Bronchial epithelial cell (primary cell): ENCODE measurements at places on chromosomes 6 and 20. TPM values are rescaled to one million over a fixed set of nuclear protein-coding genes. Genes with fewer than 3 reads are reported as not detected.

DNA sequence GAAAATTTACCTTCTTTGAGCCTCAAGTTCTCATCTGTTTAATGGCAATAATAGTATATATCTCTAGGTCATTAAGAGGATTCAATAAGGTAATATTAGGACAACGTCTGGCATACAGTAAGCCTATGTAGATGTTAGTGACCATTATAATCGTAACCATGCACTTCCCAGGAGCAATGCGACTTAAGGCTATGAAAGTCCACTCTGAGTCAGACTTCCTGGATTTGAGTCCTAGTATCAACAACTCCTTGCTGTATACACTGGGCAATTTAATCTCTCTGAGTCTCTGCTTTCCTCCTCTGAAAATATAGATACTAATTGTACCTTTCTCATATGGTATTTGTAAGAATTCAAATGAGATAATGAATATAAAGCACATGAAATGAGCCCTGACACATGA lies 168.1 kb upstream of the HDDC2 start:
- peak; percentile 63 for DNase-seq

GRCh38 chr20:46690219-46691106 lies 1.2 kb upstream of the TP53RK start:
- DNase-seq = no peak

DNA sequence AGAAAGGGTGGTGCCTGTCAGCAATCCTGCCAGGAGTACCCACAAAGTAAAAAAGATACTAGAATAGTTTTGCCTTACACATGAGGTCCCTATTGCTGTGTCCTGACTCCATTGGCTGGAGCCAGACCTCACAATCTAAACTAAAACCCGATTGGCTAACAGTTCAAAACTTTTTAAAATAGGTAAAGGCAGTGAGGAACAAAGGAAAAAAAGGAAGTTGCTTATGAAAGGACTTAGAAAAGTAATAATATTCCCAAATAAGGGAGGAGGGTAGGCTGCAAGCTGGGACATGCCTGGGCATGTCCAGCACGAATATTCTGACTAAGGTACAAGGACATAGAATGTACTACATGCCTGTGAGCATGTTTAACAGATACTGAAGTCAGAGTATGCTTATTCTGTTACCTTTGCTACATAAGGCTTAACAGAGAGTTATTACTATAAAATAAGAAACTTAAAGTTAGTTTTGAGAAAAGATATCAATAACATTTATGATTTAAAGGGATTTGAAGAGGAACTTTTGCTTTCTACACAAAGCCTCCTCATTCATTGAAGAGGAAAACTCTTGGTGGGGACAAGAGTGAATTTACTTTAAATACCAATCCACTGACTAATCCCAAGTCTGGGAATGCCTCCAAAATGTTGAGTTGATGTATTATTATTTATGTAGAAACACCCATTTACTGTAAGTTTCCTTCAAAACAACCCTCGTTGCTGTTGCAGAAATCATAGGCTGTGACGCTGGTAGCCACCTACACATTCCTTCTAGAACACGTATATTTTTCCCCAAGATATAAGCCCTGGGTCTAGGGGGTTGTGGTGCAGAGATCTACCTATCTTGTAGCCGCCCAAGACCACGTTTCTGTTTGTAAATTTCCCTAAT lies 8.2 kb upstream of the MTHFD1L start:
- DNase-seq = peak; percentile 93

GRCh38 chr6:144635051-144635450 lies 349.9 kb downstream of the UTRN start:
- no peak for DNase-seq

DNA sequence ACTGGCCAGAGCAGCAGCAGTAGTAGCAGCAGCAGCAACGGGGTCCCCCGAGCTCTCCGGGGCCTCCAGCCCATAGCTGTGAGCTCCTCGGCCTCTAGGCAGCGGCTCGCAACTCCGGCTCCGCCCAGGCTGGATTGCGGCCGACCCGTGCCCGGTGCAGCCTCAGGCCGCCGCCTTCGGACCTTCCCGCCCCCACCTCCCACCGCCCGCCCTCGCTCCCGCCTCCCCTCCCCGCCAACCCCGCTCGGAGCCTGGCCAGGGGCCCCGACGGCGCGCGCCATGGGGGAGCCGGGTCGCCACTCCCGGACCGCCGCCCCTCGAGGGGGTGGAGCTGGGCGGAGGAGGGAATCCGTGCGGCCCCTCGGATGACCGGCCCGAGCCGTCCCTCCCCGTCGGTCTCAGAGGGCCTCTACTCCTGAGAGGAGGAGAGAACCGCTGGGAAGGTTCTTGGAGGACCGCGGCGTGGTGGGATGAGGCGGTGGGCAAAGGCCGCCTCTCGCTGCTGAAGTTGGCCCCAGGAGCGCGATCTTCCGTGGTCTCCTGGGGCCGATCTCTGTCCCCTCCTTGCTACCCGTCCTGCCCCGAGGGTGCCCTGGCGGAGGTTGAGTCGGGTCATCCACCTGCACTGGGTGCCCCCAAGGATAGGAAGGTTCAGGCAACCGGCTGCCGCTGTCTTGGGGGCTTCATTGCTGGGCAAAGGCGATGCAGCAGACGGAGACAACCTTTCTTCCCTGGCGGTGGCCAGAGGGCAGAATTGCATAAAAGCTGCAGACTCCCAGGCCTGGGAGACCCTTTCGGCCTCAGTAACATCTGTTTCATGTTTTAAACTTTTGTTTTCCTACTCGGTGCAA lies at the start of gene ADAM33:
ADAM33 (minus strand) TSS at position 80 of the 851 bp plus-strand sequence; CDS start at position 74, 6 bp downstream.
- no peak for DNase-seq

DNA sequence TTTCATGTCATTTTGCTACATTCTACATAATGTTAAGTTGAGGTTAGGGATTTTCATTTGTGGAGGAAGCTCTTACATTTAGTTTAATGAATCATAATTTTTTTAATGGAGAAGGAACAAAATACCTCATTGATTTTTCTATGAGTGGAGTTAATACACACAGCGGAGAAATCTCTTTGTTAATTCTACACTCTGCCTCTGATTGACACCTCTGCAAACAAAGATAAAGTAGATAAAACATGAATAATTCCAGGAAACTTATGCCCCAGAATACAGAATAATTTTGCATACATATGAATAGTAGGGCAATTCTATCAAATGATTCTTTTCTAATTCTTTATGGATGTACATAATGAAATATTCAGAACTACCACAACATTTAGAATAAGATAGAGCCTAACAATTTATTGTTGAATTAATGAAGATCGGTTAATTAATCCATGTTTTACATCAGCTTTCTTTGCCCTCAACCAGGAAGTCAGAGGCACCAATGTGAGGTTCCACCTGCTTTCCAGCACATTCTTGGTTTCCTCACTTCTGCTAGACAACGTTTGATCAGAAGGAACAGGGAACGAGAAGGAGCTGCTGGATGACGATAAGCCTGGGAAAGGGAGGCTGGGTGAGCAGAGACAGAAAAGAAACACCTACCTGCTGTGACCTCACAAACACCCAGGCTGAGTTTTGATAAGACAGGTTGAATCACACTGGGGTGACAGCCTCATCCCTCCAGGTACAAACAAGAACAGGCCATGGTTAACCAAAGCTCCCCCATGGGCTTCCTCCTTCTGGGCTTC lies 4.3 kb downstream of the OR2H1 start:
- no peak for DNase-seq

DNA sequence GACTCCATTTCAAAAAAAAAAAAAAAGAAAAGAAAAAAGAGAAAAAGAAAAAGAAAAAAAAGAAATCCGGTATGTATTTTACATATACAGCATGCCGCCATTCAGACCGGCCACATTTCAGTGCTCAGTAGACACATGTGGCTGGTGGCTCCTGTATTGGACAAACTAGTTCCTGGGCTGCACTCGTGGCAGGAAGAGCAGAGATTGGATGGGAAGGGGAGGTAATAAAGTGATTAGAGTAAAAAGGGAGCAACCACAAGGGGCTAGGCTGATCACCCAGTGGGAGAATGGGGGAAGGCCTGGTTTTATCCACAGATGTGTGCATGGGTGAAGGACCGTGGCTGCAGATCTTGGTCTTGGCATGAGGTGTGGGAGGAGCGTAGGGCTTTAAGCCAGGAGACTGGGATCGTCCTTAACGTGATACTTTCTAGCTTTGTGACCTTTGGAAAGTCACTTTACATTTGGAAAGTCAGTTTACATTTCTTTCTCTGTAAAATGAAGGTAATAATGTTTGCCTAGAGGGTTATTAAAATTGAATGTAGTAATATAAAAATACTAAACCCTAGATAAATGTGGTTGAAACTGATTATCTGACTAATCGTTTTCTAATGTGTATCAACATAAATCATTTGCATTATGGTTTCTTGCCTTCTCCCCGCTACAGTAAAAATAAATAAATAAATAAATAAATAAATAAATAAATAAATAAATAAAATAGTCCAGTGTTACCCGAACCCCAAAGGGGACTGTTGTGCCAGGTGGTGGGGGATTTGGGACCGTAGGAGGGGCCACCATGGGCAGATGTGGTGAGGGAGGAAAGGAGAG lies 869 bp upstream of the TRIM15 start:
- DNase-seq = no peak

DNA sequence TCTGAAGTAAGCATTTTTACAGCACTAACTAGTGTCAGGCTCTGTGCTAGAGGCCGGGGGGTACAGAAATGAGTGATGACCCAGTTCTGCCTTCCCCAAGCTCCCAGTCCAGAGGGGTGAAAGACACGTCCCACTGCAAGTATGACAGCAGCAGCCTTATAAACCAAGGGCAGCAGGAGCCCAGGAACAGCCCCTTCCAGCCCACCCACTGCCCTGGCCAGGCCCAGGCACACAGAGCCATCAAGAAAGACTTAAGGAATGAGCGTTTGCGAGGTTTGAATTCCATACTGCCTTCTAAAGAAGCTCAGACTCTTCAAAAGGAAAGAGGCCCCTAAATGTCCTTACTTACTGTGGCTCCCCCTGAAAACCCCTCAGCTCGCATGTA lies 10.0 kb downstream of the TRERF1 start:
- DNase-seq = no peak

DNA sequence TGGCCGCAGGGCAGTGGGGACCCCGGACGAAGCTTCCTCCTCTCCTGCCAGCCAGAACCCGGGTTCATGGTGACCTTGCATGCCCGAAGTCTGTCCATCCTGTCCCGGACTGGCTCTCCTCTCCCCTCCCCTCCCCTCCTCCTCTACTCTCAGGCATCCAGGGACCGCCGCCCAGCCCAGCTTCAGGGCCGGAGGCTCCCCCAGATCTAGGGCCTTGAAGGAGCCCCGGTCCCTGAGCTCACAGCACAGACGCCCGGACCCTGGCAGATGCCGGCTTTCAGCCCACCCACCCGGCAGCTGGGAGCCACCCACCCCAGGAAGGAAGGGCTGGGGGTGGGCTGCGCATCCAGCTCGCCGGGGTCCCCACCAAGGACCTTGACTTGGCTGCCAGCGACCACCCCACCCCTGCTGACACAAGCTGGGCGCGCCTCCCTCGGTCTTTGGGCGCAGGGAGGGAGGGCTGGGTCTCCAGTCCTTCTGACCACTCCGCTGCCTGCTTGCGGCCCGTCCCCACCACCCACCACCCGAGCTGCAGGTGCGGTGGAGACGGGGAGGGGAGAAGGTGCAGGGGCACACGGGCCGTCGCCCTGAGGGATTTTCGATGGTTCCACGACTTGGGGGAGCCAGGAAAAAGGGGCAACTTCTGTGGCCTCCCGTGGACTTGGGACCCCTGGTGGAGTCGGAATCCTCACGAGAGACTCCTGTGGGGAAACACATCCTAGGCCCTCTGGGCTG lies 5.8 kb upstream of the ABHD16B start:
- no peak for DNase-seq

- DNase-seq = no peak
Observed at GRCh38 chr20:49275216-49275615, 2.6 kb downstream of the ZNFX1 start.

- DNase-seq = peak; percentile 89
Observed at GRCh38 chr6:31087494-31088089, 24.8 kb downstream of the C6orf15 start.

DNA sequence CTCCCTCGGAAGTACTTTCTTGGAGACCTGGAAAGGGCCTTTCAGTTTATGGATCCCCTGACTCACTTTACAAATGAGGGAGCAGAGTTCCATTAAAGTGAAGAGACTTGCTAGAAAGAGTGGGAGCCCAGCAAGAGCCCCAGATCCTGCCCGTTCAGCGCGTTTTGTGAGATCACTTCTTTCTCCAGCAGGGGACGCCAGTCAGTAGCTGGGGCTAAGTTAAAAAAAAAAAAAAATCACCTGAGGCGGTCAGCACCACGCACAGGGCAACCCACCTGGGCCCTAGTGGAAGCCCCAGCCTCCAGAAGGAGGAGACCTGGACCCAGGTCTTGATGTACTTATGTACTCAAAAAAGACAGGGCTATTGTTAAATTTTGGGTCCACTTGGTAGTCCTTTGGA lies 274.5 kb upstream of the RNF24 start:
- DNase-seq = no peak

GRCh38 chr6:87755708-87756671 lies 54.0 kb upstream of the AKIRIN2 start:
- DNase-seq = peak; percentile 20

DNA sequence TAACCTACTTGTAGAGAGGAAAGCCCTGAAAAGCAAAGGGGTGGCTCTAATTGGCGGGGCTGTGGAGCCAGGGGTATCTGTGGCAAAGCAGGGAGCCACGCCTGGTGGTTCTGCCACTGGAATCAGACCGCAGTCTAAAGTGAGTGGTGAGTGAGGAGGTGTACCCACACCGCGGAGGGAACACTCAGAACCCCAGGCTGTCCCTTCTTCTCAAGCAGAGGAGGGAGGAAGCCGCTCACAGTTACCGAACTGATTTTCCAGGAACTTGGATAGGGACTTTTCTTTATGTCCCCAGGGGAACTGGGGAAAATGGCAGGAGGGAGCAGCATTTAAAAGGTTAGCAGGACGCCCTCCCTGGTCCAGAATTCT lies 287.2 kb downstream of the TAF4 start:
- no peak for DNase-seq

- no peak for DNase-seq
Observed at GRCh38 chr6:116631379-116631990, 15.2 kb downstream of the RSPH4A start.

DNA sequence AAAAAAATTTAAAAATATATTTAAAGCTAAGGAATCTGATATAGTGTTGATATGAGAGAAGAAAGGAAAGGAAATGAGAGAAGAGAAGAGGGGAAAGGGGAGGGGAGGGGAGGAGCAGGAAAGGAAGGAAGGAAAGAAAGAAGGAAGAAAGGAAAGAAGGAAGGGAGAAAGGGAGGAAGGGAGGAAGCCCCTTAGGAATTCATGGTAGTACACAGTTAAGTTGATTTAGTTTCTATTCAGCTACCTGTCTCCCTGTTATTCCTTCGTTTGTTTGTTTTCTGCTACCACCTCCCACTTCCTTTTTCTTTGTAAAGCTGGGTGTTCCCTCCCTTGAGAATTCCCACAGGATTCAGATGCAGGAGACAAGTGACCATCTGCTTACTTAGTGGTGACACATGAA lies 1025.4 kb upstream of the FLRT3 start:
- no peak for DNase-seq

GRCh38 chr6:37141281-37142049 lies 28.5 kb upstream of the PIM1 start:
- no peak for DNase-seq

GRCh38 chr6:160088069-160088783 lies 33.4 kb upstream of the SLC22A1 start:
- peak; percentile 72 for DNase-seq

Gene TGM2
- total RNA-seq = 0.51 and 5.5 TPM in 2 replicates

Gene WFDC10B
- not detected in 2 replicates for total RNA-seq

Gene LRFN2
- total RNA-seq = not detected in 2 replicates

Gene BCKDHB
- 9.1 and 15.0 TPM in 2 replicates for total RNA-seq

Gene SYNGAP1
- total RNA-seq = 0.79 and 0.90 TPM in 2 replicates

Gene IMPG1
- total RNA-seq = not detected in 2 replicates

Gene EPB41L1
- total RNA-seq = 2.1 and 2.7 TPM in 2 replicates

Gene SPDEF
- 2.4 and 5.0 TPM in 2 replicates for total RNA-seq

Gene NMBR
- total RNA-seq = not detected in 2 replicates

Gene KIAA0408
- total RNA-seq = not detected in 2 replicates

Gene C20orf202
- not detected in 2 replicates for total RNA-seq

Gene TREML1
- not detected in 2 replicates for total RNA-seq

Gene RPL10A
- total RNA-seq = 1,892 and 2,665 TPM in 2 replicates

Gene COL9A3
- total RNA-seq = not detected in 2 replicates

Gene DYNLT2
- total RNA-seq = 1.0 and 1.1 TPM in 2 replicates
